ENCODE measurements at places on chromosomes 11 and 22.

- no peak for DNase-seq
Observed at GRCh38 chr22:37313376-37314314, 31.3 kb downstream of the CYTH4 start.

GRCh38 chr11:73100578-73100977 lies 41.5 kb downstream of the FCHSD2 start:
- no peak for DNase-seq

- DNase-seq: no peak
Observed at GRCh38 chr11:17906436-17906835, 106.4 kb downstream of the SERGEF start.

GRCh38 chr11:35792148-35792845 lies 129.7 kb downstream of the TRIM44 start:
- DNase-seq: no peak

DNA sequence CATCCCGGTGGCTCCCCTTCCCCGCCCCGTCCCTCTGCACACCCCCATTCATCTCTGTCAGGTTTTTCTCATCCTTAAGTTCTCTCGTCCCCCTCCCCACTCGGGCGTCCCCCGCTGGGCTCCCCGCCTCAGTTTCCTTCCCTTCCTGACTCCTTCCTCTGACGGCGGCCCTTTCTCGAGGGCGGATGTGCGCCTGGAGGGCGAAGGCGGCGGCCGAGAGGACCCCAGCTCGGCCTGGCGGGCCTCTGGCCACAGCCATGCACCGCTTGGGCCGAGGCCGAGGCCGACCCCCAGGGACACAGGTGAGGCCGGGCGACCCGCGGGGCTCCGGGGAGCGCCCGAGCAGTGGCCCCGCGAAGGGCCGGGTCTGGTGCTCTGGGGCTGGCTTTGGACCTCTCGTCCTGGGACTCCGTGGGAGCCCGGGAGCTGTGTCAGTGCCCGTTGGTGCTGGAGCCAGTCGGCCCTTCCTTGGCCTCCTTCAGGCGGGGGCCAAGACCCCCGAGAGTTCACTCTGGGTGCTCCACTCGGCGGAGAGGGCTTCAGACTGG lies 2.9 kb downstream of the PHLDB1 start:
- no peak for DNase-seq

DNA sequence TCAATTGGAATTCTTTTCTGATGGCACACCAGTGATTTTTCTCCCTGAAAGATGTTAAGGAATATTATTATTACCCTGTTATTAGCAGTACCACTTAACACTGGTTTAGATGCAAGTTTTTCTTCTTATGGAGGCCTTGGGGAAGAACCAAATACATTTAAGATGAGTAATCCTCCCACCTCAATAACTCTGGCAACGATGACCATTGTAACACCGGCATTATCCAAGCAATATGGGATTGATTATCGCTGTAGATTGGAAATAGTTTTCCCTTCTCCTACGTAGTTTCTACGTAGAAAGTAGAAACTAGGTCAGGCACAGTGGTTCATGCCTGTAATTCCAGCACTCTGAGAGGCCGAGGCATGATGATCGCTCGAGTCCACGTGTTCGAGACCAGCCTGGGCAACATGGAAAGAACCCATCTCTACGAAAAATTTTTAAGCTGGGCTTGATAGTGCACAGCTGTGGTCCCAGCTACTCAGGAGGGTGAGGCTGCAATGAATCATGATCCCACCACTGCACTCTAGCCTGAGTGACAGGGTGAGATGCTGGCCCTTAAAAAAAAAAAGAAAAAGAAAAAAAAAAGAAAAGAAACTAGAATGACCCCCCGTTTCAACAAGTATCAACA lies 45.5 kb downstream of the PACSIN2 start:
- DNase-seq: no peak

DNA sequence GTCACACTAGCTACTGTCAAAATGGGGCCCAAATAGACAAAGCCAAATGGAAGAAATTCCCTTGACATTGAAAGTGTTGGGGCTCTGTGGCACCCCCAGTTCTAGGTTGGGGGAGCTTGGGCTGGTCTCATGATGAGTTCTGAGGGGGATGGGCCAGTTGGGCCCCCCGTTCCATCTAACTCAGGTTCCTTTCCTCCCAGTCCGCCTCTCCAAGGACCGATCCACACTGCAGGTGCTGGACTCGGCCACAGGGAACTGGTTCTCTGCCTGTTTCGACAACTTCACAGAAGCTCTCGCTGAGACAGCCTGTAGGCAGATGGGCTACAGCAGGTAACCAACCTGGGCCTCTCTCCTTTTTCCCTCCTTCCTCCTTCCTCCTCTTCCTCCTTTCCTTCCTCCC lies 17.7 kb upstream of the SMIM35 start:
- no peak for DNase-seq

Data from effector memory CD4-positive, alpha-beta T cell (primary cell).